Fibroblast of lung (primary cell): ENCODE measurements at places on chromosomes 2 and 18. TPM values are rescaled to one million over a fixed set of nuclear protein-coding genes. Genes with fewer than 3 reads are reported as not detected.
A peak's percentile ranks its signal among the peaks of the same experiment; 100 is the strongest.

Gene FEV
- not detected in 2 replicates for total RNA-seq

Gene MAL
- total RNA-seq, result under 0.01 TPM in 1 of 2 replicates, not detected in the other

Gene C2orf81
- 0.77 and 1.5 TPM in 2 replicates for total RNA-seq

Gene FAM237A
- not detected in 2 replicates for total RNA-seq

Gene LIPG
- total RNA-seq, result 0.50 and 1.0 TPM in 2 replicates

Gene C2orf69
- total RNA-seq, result 10.5 and 13.2 TPM in 2 replicates

Gene RGPD3
- 0.17 and 0.26 TPM in 2 replicates for total RNA-seq

Gene SH3RF3
- total RNA-seq, result 6.7 and 10.1 TPM in 2 replicates

Gene CYP27A1
- 40.6 and 53.8 TPM in 2 replicates for total RNA-seq

Gene BUB1
- 3.9 and 11.2 TPM in 2 replicates for total RNA-seq

Gene CAPN14
- under 0.01 and 0.17 TPM in 2 replicates for total RNA-seq

Gene ASPRV1
- 0.26 and 0.33 TPM in 2 replicates for total RNA-seq

Gene DSG1
- not detected in 2 replicates for total RNA-seq

DNA sequence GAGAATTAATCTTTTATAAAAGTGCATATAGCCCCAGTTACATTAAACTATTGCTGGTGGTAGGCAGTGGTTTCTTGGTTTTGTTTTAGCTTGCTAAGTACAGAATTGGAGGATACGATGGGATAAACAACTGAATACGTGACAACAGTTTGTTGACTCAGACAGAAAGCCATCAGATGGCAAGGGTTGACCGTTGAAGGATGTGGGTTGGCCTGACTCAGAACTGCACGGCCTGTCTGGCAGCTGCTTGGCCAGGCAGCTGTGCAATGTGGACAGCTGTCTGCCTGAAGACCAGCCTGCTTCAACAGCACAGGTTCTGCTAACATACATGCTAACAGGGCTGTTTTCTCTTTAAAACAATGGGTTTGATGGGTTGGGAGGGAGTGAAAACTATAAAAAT is 46.6 kb downstream of the PRKRA start:
- H3K27ac ChIP-seq, result no peak overlapping the region
- peaks cover 5% of the 10 kb centered on the region for H3K4me1 ChIP-seq
- no peaks in the 10 kb centered on the region for H3K27me3 ChIP-seq

GRCh38 chr2:65605743-65606058 is 173.3 kb upstream of the SPRED2 start:
- no peaks in the 10 kb centered on the region for H3K4me1 ChIP-seq
- H3K27ac ChIP-seq, result no peak overlapping the region
- no peak for DNase-seq
- no peak overlapping the region for H3K4me3 ChIP-seq
- H3K27me3 ChIP-seq, result no peaks in the 10 kb centered on the region

GRCh38 chr18:79071037-79071436 is 1.8 kb downstream of the ATP9B start:
- no peaks in the 10 kb centered on the region for H3K36me3 ChIP-seq
- no peak for DNase-seq
- H3K27ac ChIP-seq, result no peak overlapping the region
- no peak overlapping the region for H3K4me3 ChIP-seq
- no peaks in the 10 kb centered on the region for H3K27me3 ChIP-seq

- no peak for DNase-seq
- H3K36me3 ChIP-seq, result no peaks in the 10 kb centered on the region
- peaks cover 6% of the 10 kb centered on the region for H3K4me1 ChIP-seq
- H3K4me3 ChIP-seq, result no peak overlapping the region
- no peaks in the 10 kb centered on the region for H3K27me3 ChIP-seq
Observed at GRCh38 chr2:43515807-43516497, 79.9 kb downstream of the THADA start.

GRCh38 chr18:64474773-64475172 is 325.9 kb upstream of the LINC00305 start:
- H3K4me1 ChIP-seq, result no peaks in the 10 kb centered on the region
- no peak overlapping the region for H3K4me3 ChIP-seq
- H3K27me3 ChIP-seq, result no peaks in the 10 kb centered on the region
- no peaks in the 10 kb centered on the region for H3K36me3 ChIP-seq
- no peak overlapping the region for H3K27ac ChIP-seq

- no peak overlapping the region for H3K27ac ChIP-seq
- DNase-seq, result no peak
- H3K4me1 ChIP-seq, result no peaks in the 10 kb centered on the region
- H3K27me3 ChIP-seq, result no peaks in the 10 kb centered on the region
- no peaks in the 10 kb centered on the region for H3K36me3 ChIP-seq
- no peak overlapping the region for H3K4me3 ChIP-seq
Observed at GRCh38 chr2:57821088-57821487, 225.5 kb upstream of the VRK2 start.

DNA sequence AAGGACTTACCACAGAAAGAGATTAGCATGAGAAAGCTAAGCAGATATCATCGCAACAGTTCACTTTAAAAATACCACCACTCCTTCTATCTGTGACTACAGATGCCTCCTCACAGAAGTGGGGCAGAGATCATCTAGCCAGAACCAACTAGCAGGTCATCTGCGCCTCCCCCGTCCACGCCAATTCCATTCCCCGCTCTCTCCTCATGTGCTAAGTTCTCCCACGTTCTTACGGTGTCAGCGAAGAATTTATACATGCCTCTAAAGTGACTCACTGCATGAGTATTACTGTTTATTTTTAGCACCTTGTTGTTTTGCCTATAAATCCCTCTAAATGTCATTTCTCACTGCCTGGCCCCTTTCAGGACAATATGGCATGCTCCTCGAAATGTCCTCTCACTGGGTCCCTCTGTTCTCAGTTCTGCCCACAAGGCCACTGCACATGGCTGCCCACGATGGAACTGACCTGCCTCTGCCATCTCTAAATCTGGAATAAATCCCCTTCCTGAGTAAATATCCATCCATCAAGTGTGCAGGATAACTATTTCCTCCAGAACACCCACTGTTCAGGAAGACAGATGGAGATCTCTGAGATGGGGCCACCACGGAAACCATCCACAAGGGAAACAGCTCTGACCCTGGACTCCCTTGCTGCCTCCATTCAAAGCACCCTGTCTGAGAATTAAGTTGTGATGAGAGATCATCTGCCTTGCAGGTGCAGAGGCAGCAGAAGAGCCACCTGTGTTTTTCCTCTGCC is 137.7 kb downstream of the IRS1 start:
- H3K4me1 ChIP-seq, result peaks cover 13% of the 10 kb centered on the region
- no peak overlapping the region for H3K4me3 ChIP-seq
- no peaks in the 10 kb centered on the region for H3K27me3 ChIP-seq
- H3K27ac ChIP-seq, result peak overlapping the region; percentile 47
- DNase-seq, result peak; percentile 94

GRCh38 chr18:56542476-56542875 is 95.9 kb downstream of the TXNL1 start:
- H3K4me1 ChIP-seq, result no peaks in the 10 kb centered on the region
- H3K27me3 ChIP-seq, result no peaks in the 10 kb centered on the region

DNA sequence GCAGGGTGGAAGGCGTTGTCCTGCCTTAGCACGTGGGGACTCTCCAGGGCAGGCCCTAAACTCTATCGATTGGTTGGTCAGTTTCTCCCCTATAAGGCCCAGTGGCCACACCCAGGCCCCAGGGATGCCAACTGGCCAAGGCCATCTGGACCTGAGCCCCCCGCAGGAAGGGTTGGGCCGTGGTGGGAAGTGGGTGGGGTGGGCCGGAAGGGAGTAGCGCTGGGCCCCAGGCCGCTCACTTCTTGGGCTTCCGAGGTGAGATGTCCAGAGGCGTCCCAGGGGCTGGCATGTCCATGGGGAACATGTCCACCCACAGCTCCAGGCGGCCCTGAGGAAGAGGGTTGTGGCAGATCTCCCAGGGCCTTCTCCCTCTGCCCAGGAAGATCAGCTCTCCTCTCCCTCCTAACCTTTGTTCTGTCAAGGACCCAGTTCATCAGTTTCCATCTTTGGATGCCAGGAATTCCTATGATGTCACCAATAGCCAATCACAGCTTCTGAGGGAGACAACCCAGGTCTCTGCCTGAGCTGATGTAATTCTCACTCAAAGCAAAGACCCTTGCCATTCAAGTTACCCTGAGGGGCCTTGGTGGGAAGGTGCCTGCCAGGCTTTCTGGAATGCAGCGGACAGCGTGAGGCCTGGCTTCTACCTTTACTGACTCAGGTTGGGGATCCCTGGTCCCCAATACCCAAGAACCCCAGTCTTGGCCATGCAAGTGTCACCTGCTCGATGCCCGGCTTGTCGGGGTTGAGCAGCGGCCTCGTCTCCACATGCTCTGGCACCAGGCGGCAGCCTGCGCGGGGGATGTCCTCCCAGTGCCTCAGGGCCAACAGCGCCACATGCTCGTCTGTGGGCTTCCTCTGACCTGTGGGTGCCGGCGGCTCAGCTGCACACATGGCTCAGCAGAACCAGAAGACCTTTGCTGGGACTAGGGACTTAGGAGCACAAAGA is 14.4 kb downstream of the OTOF start:
- H3K27me3 ChIP-seq, result no peaks in the 10 kb centered on the region
- H3K4me3 ChIP-seq, result no peak overlapping the region
- no peaks in the 10 kb centered on the region for H3K36me3 ChIP-seq
- no peak overlapping the region for H3K27ac ChIP-seq
- DNase-seq, result no peak

- no peaks in the 10 kb centered on the region for H3K36me3 ChIP-seq
- H3K4me3 ChIP-seq, result no peak overlapping the region
- H3K27me3 ChIP-seq, result no peaks in the 10 kb centered on the region
- H3K27ac ChIP-seq, result no peak overlapping the region
Observed at GRCh38 chr2:61770746-61771145, 83.1 kb downstream of the FAM161A start.

- peak; percentile 66 for DNase-seq
- peaks cover 6% of the 10 kb centered on the region for H3K4me1 ChIP-seq
- no peak overlapping the region for H3K27ac ChIP-seq
- H3K36me3 ChIP-seq, result no peaks in the 10 kb centered on the region
- H3K4me3 ChIP-seq, result no peak overlapping the region
Observed at GRCh38 chr2:48112911-48113680, 206.8 kb upstream of the FBXO11 start.

- no peak for DNase-seq
- H3K36me3 ChIP-seq, result no peaks in the 10 kb centered on the region
- no peak overlapping the region for H3K4me3 ChIP-seq
Observed at GRCh38 chr18:23811176-23811575, 121.9 kb downstream of the LAMA3 start.

GRCh38 chr2:20537423-20538307 is 90.8 kb downstream of the RHOB start:
- H3K36me3 ChIP-seq, result no peaks in the 10 kb centered on the region
- no peak overlapping the region for H3K27ac ChIP-seq
- H3K27me3 ChIP-seq, result peaks cover 5% of the 10 kb centered on the region

- no peak overlapping the region for H3K4me3 ChIP-seq
- no peaks in the 10 kb centered on the region for H3K4me1 ChIP-seq
- no peaks in the 10 kb centered on the region for H3K27me3 ChIP-seq
- no peak for DNase-seq
- no peaks in the 10 kb centered on the region for H3K36me3 ChIP-seq
Observed at GRCh38 chr2:165957030-165957675, 3.6 kb upstream of the TTC21B start.

GRCh38 chr2:40734797-40735196 is 282.9 kb upstream of the SLC8A1 start:
- peak; percentile 14 for DNase-seq
- no peak overlapping the region for H3K4me3 ChIP-seq
- H3K36me3 ChIP-seq, result no peaks in the 10 kb centered on the region

DNA sequence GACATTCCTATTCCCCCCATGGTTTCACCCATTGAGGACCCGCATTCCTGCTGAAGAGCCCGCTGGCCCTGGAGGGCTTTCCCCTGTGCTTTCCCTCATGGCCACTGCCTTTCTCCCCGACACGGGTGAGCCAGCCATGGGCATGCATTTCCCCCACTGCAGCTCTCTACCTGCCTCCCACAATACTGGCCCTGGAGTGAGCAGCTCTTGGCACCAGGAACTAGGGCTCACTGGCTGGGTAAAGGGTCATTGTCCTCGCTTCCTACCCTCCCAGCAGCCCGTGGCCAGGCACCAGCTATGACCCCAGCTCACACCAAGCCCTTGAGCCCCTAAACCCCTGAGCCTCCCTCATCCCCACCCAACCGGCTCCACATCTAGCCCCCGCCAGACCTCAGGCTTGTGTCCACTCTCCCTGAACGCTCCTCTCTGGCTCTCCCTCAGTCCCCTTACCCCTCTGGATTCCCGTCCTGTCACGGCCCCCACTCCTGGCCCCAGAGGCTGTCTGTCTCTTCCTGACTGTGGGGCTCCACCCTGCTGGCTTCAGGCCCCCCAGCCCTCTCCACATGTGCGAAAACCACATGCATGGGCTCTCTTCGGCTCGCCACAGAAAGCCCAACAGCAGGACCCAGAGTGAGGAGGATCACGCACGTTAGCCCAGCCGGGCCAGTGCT is 199.8 kb downstream of the ZFP36L2 start:
- H3K27me3 ChIP-seq, result no peaks in the 10 kb centered on the region
- no peak for DNase-seq
- H3K36me3 ChIP-seq, result no peaks in the 10 kb centered on the region
- peaks cover 2% of the 10 kb centered on the region for H3K4me1 ChIP-seq
- H3K27ac ChIP-seq, result no peak overlapping the region

GRCh38 chr2:215418064-215418963 is 17.6 kb downstream of the FN1 start:
- peaks cover 31% of the 10 kb centered on the region for H3K36me3 ChIP-seq
- no peak for DNase-seq
- H3K27me3 ChIP-seq, result no peaks in the 10 kb centered on the region
- peak overlapping the region; percentile 32 for H3K4me3 ChIP-seq
- peaks cover 16% of the 10 kb centered on the region for H3K4me1 ChIP-seq

DNA sequence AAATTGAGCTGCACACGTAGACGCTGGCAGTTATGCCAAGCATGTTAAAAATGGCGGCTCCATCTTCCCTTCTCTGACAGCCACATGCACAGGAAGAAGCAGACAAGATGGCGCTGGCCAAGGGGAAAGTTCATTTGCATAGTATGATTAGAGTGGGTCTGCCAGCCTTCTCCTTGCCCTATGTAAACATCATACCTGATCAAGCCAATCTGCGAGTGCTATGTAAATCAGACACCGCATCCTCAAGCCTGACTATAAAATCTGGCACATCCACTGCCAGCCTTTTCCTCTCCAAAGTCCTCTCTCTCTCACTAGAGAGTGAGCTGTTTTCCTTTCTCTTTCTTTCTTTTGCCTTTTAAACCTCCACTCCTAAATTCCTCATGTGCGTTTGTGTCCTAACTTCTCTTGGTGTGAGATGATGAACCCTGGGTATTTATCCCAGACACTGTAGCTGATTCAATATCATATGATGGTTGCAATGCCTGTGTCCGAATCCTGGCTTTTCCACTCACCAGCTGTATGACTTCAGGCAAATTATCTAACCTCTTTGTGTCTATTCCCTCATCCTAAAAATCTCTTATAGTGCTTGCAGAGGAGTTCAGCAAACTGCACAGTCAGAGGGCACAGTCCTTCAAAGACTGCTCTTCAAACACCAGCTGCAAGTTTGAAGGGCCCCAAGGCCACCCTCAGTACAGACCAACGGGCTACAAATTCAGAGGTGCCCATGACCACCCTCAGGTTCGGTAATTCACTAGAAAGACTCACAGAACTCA is 39.3 kb upstream of the ITSN2 start:
- H3K4me3 ChIP-seq, result no peak overlapping the region
- no peak for DNase-seq
- H3K4me1 ChIP-seq, result no peaks in the 10 kb centered on the region
- H3K27me3 ChIP-seq, result peaks cover 3% of the 10 kb centered on the region

DNA sequence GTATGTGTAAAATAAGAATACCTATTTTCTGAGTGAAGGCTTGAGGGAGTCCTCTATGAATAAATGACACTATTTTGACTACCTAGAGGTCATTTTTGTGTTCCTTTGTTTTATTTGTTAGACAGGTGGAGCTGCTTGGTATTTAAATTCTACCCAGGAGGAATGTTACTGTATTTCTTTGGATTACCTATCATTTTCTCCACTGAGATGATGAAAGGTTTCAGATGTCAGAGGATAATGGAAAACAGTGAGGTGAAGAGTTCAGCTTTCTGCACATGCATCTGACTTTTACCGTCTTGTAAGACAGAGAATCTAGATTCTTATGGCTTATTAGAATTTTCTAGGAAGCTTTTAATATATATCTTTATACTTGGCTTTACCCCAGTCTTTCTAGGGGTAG is 689.8 kb upstream of the NXPH2 start:
- no peak for DNase-seq
- no peaks in the 10 kb centered on the region for H3K36me3 ChIP-seq
- no peak overlapping the region for H3K4me3 ChIP-seq
- no peaks in the 10 kb centered on the region for H3K27me3 ChIP-seq
